ENCODE measurements at places on chromosomes 16 and 17.
A peak's percentile ranks its signal among the peaks of the same experiment; 100 is the strongest.

DNA sequence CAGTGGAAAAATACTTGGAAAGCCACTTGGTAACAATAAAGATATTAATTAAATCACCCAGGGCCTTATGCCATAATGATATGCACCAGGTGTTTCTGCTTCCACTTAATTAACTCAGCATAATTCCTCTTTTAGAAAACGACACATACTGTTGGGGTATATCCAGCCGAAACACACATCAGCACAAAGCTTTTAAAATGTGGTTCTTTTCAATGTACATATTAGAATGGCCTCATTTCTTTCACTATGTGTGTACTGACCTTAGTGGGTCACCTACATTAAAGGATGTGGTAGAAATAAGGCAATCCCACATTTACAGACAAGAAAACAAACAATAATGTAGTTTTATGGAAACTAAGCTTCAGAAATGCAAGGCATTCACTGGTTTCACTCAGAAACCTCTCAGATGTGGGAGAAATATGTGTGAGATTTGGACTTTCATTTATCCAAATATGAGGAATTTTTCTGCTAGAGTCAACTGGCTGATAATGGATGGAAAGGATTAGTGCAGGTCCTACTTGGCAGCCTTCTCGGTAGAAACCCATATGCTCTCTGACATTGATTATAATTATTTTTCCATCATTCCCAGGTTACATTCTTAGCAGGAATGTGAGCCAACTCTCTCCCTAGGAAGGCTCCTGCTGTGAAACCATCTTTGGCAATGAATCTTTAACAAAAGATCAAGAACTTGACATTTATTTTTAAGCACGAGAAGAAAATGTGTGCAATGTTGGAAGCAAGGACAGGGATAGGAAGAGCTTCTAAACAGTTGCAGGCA is 66.7 kb upstream of the DHX40 start:
- DNase-seq: no peak

DNA sequence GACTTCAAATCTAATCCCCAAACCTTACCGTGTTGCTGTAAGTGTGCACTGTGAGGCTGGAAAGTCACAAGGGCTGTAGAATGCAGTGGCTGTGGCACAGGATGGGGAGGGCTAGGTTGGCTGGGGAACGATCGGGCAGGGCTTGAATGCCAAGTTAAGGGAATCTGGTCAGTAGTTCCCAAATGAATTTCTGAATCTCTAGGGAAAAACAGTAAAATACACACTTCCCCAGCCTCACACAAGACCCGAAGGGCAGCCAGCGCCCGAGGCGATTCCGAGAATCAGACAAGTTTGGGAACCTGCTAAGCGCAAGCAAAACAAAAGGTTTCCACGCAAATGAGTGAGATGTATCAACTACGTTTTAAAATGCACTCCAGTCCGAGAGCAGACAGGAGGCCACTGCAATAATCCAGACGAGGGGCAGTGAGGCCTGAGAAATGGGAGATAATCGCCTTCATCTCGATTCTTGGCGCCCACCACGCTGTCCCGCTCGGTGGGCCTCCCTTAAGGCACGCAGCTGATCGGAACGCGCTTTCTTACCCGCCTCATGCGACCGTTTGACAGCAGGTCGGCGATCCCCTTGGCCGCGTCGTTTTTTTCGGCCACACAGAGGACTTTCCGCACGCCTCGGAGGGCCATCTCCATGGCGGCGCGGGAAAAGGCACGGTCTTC is 599 bp downstream of the TOP3A start:
- peak; percentile 12 for DNase-seq

DNA sequence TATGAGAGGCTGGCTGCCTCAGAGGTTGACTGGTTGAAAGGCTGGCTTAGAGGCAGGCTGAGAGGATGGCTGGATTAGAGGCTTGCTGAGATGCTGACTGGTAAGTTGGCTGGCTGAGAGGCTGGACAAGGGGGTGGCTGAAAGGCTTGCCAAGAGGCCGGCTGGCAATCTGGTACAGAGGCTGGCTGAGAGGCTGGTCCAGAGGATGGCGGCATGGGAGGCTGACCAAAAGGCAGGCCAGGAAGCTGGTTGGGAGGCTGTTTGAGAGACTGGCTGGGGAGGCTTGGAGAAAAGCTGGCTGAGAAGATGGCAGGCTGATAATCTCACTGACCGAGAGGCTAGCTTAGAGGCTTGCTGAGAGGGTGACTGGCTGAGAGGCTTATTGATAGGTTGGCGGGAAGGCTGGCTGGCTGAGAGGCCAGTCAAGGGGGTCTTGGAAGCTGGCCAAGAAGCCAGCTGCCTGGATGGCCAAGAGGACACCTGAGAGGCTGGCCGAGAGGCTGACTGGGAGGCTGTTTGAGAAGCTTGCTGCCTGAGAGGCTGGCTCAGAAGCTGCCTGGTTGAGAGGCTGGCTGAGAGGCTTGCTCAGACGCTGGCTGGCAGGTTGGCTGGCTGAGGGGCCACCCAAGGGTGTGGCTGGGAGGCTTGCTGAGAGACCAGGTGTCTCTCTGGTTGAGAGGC is 34.2 kb upstream of the ACSM2B start:
- DNase-seq: no peak

- no peak for DNase-seq
These were observed 56.0 kb upstream of the FA2H start for GRCh38 chr16:74830648-74831047.

- DNase-seq: no peak
These were observed 61.5 kb downstream of the CCT6B start for GRCh38 chr17:34899643-34900291.

DNA sequence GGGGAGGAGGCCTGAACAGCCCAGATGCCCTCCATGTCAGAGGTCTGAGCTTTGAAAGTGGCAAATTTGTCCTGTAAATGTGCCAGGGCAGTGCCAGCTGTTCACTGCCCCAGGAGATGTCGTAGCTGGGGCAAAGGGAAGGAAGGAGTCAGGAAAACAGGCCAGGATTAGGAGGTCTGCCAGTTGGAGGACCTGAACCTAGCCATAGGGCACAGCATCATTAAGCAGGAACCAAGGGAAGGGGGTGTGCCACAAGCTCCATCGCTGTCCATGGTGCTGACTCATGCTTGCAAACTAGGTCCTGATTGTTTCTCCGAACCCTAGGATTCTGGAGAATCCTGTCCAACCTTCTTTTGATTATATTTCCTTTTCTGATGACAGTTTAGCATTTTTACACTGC is 124.2 kb downstream of the TMEM132E start:
- no peak for DNase-seq

- DNase-seq: no peak
These were observed 14.7 kb upstream of the USP31 start for GRCh38 chr16:23163921-23164320.

DNA sequence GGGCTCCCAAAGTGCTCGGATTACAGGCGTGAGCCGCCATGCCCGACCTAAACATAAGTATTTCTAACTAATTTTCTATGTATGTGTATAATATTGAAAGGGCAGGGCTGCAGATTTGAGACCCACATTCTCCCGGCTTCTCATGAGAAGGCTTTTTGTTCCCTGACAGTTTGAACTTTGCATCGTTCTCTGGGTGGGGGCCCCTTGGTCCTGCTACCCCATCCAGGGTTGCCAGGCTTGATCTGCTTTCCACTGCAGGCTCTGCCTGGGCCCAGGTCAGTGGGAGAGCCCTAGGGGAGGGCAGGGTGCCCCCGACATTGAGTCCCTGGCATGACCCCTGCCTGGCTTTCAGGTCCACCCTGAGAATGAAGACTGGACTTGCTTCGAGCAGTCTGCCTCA is 32.3 kb downstream of the SEC14L5 start:
- DNase-seq: no peak

- DNase-seq: no peak
These were observed 10.4 kb downstream of the DNAAF8 start for GRCh38 chr16:4744555-4745273.

- DNase-seq: no peak
These were observed 54.6 kb downstream of the ACTG1 start for GRCh38 chr17:81457917-81458555.

- DNase-seq: no peak
These were observed 3.1 kb downstream of the MRC2 start for GRCh38 chr17:62630365-62631085.

DNA sequence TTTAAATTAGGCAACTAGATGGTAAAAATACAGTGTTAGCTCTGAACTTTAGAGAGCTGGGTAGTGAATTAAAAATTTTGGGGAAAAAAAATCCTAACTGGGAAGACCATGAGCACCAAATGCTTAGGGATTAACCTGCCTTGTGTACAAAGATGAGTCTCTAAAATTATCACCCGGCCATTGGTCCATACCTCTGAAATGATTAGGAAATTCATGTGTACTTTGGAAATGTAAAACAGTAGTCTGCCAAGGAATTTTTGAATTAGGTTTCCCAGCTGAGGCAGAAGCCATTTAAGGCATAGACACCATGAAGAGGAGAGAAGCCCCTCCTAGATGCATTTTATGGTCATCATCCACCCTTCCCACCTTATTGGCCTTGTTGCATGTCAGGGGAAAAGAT is 670.5 kb upstream of the SALL1 start:
- DNase-seq: no peak
